ENCODE measurements at places on chromosomes 6 and 20.

DNA sequence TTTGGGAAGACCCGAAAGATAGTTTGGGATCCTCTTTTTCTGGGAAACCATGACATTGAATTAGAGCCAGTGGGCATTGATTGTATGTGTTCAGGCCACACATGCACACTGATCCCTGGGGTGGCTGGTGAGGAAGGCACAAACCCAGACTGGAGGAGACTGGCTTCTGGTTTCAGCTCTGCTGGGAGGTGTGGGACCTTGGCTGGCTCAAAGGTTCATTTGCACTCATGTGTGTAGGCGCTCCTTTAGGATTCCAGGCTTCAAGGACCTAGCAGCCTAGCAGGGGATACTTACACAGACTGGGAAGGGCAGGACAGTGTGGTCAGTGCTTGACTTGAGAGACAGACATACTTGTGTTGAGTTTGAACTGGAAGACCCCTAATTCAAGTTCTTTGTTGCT is 7.2 kb downstream of the RIN2 start:
- no peak for DNase-seq

GRCh38 chr6:168666170-168666569 is 225.2 kb downstream of the SMOC2 start:
- DNase-seq, result no peak

- DNase-seq, result no peak
Observed at GRCh38 chr6:36155662-36156061, 25.3 kb downstream of the MAPK13 start.

- no peak for DNase-seq
Observed at GRCh38 chr20:34526466-34526865, 10.2 kb downstream of the DYNLRB1 start.

DNA sequence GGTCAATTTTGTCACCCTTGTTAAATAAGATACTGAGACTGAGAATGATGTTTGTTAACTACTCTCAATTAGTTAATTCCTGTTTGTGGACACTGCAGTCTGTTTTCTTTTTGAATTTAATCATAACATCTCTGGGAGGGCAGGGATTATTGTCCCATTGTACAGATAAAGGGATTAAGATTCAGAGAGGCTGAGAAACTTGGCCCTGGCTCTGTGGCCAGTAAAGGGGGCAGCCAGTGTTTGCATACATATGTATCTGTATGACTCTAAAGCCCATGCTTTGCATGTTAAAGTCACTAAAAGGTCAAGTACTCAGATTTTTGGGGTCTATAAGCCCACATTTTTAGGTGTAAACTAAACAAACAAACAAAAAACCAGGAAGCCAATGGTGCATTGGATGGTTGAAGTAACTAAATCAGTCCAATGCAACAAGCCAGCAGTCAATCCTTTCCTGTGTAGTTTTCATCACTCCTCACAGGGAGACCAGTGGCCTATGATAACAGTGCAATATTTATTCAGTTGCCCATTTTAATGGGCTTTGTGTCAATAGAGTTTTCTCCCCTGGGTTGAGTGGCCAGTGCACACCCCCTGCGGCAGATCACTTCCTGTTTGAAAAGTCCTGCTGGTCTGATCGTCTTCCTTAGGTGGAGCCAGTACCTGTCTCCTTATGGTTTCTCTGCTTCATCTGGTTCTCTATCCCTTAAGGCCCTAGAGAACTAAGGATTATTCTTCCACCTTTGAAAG is 106.7 kb downstream of the SLX4IP start:
- no peak for DNase-seq

DNA sequence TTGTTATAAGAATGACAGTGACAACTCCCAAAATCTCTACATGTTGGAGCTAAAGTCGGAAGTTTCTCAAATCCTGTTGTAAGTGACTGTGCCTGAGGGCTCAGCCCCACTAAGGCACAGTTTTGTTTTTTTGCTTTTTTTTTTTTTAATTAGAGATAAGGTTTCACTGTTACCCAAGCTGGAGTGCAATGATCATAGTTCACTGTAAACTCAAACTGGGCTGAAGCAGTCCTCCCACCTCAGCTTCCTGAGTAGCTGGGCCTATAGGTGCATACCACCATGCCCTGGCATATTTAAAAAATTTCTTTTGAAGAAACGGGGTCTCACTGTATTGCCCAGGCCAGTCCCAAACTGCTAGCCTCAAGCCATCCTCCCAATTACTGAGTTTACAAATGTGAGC is 96.9 kb downstream of the DTD1 start:
- no peak for DNase-seq

DNA sequence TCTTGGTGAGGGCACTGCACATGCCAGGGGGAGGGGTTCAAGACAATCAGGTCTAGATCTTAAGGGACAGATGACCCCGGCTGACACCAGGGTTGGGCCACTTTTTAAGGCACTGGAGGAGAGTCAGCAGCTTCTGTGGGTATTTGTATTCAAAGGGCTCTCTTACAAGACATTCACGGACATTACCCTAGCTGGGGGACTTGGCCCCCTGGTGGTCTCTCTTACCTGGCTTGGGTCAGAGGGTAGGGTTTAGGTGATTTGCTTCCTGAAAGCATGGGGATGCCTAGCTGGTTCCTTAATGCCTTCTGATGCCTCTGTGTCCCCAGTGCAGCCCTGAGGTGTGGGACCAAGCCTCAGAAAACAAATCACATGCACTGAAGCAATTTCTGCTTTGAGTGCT is 354.7 kb downstream of the CDC5L start:
- no peak for DNase-seq

GRCh38 chr6:106141441-106142237 is 55.5 kb downstream of the PRDM1 start:
- peak; percentile 51 for DNase-seq

GRCh38 chr6:73203098-73203497 is 22.2 kb downstream of the KHDC1L start:
- DNase-seq, result no peak

DNA sequence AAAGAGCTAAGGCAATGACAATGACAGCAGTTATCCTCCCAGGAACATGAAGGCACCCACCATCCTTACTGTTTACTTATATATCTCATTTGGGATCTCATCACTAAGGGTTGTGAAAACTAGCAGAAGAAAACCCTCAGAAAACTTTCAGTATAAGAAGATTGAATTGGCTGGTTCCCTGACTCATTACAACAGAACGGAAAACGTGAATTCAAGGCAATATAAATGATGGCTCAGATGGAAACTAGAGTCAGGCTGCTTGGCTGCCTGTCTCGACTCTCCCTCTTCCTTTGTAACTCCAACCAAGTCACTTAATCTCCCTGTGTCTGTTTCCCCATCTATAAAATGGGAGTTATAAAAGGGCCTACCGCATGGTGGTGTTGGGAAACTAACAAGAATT is 387.1 kb upstream of the JARID2 start:
- DNase-seq, result peak; percentile 72

GRCh38 chr20:50344232-50345071 is 153.8 kb downstream of the CEBPB start:
- no peak for DNase-seq

DNA sequence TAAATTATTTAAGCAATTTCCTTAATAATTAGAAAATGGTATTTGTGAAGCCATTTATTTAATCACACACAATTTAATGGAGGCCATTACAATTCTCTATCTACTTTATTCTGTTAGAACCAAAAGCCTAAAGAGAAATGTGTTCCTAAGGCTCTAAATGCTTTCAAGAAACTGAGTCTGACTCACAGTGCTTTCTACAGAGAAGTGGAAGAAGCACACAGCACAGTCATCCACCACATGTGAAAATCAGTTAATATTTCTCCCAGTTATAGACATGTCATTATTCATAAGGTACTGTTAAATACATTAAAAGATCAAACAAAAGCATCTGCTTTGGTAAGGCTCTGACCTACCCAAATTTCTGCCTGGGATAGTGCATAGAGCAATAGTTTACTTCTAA is 214.4 kb downstream of the ALDH8A1 start:
- DNase-seq, result no peak

DNA sequence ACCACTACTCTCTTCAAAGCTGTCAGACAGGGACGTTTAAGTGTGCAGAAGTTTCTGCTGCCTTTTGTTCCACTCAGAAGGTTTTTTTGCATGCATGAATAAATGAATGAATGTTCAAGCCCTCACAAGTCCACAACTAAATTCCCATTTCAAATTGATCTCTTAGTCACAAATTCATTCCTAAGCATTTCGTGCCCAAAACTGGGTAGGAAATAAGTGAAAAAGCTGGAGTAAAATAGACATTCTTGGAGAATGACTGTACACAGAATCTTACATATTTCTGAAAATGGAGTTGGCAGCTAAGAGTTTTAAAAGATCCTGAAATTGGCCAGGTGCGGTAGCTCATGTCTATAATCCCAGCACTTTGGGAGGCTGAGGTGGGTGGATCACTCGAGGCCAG is 117.6 kb downstream of the PERP start:
- DNase-seq, result no peak

DNA sequence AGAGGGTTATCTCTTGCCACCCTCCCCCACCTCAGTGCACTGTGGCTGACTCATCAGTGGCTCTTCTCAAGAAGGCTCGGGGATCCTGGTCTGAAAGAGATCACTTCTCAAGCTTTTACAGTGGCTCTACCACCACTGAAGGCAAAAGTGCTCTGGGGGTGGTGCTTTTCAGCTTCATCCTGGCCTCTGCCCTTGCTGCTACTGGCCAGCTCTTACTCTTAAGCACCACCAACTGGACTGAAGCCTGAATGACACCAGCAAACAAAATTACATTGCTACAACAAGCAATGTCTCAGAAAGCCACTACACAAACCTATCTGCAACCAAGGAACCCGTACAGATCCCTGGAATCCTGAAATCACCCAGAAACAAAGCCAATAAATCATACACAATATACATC is 402.1 kb downstream of the EPHA7 start:
- DNase-seq, result no peak
